ENCODE measurements at places on chromosomes 12 and 14. TPM values are rescaled to one million over a fixed set of nuclear protein-coding genes. Genes with fewer than 3 reads are reported as not detected.

- DNase-seq = peak; percentile 12
- no peaks in the 10 kb centered on the region for H3K36me3 ChIP-seq
- peaks cover 19% of the 10 kb centered on the region for H3K4me1 ChIP-seq
- no peak overlapping the region for H3K4me3 ChIP-seq
- H3K27me3 ChIP-seq = no peaks in the 10 kb centered on the region
- H3K27ac ChIP-seq = peak overlapping the region; percentile 63
Measured at GRCh38 chr12:40054555-40055227, 51.2 kb downstream of the SLC2A13 start.

DNA sequence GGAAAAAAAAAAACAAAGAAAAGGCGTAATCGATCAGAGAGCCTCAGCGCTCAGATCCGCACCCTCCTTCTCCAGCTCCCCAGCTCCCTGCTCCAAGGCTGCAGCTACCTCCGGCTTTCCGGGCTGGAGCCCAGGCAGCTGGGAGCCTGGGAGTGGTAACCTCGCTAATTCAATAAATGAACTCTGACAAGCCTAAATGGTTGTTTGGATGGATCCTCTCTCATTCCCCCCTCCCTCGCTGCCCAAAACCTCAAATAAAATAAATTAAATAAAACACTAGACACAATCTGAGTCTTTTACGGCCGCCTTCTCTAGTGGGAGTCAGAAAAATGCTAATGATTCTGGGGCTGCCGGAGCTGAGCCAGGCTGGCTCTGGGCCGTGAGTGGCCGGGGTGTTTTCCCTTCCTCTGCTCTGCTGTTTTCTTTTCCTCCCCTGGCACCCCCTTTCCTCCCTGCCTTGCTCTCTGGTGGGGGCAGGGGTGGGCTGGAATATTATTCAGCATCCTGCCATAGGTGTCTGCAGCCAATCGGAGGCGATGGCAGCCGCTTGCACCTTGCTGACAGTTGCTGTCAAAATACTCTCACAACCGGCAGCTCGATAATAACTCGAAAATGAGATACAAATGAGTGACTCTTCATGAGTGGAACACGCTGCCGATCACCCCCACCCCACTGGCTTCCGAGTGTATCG is 76.1 kb downstream of the RBM19 start:
- no peak for DNase-seq
- H3K4me1 ChIP-seq = no peaks in the 10 kb centered on the region
- no peak overlapping the region for H3K27ac ChIP-seq
- no peaks in the 10 kb centered on the region for H3K27me3 ChIP-seq

DNA sequence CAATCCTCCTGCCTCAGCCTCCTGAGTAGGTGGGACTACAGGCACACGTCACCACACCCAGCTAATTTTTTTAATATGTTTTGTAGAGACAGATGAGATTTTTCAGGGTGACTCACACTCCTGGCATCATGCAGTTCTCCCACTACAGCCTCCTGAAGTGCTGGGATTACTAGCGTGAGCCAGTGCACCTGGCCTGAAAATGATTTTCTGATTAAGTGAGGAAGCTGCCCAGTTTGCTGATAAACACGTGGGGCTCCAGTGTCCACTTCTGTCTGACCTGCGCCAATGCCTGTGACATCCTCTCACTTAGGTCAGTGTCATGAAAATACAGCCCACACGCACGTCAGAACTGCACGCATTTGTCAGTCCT is 37.0 kb upstream of the SFSWAP start:
- H3K4me3 ChIP-seq = no peak overlapping the region
- H3K4me1 ChIP-seq = no peaks in the 10 kb centered on the region
- H3K27ac ChIP-seq = no peak overlapping the region
- no peaks in the 10 kb centered on the region for H3K36me3 ChIP-seq
- H3K27me3 ChIP-seq = no peaks in the 10 kb centered on the region

HOXC6 gene
- total RNA-seq = 8.4 TPM

DNA sequence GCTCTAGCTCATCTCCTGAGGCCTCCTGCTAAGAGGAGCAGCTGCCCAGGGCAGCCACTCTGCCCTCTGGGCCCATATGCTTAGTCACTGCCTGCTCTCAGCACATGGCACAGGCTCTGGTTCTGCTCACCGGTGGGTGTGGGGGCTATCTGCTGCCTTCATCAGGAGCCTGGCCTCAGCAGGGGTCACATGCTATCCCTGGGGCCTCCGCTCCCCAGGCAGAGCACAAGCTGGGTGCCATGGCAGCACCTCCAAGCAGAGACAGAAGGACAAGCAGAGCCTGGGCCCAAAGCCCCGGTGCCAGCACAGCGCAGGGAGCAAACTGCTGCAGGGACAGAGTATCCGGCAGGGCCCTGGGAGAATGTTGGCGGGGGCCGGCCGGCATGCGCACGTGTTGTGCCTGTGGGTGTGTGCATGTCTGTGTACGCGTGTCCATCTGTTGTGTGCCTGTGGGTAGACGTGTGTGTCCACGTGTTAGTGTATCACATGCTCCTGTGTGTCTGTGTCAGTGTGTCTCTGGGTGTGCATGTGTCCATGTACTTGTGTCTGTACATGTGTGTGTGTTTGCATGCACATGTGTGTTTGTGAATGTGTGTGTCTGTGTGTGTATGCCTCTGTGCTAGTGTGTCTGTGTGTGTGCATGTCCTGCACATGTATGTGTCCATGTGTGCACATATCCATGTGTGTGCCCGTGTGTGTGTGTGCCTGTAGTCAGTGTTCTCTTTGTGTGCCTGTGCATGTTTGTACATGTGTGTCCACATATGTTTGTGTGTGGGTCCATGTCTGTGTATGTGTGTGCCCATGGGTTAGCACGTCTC is 326.9 kb downstream of the TMEM121 start:
- H3K27ac ChIP-seq = no peak overlapping the region
- H3K4me3 ChIP-seq = no peak overlapping the region
- no peaks in the 10 kb centered on the region for H3K27me3 ChIP-seq
- no peak for DNase-seq
- no peaks in the 10 kb centered on the region for H3K4me1 ChIP-seq

C12orf60 gene
- 0.20 TPM for total RNA-seq
